ENCODE measurements at places on chromosomes 2 and 18. TPM values are rescaled to one million over a fixed set of nuclear protein-coding genes. Genes with fewer than 3 reads are reported as not detected.
A peak's percentile ranks its signal among the peaks of the same experiment; 100 is the strongest.

DNA sequence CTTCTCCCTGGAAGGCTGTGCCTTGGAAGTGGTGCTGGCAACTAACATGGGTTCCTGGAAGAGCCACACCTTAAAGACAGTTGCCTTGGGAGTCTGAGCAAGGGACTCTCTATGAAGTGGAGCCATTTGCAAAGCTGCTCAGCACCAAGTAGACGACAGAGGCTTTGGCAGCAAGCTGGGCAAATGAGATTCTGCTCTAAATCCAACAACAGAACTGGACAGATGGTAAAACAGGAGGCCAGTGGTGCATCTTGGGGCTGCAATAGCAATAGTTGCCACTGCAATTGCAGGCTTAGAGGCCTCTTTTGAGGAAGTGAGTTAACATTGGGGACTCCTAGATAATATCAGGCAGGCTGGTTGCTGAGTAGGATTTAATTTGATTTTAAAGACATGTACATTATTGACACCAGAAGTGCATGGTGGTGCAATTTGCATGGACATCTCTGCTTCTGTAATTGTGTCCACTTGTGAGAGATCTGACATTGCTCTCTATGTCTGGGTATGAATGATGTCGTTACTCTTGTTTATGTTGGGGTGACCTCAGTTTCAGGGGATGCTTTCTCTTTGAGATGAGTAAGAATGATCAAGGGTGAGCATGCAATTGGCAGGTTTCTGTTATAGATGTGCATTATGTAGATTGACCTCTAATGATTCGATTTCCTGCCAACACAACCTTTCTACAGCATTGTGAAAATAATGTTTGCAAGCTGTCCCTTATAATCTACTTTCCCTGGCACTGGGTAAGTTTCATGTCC, 568.3 kb upstream of the MEX3C start:
- DNase-seq, result no peak

GRCh38 chr2:174025271-174026121, 60.3 kb upstream of the SP3 start:
- peak; percentile 61 for DNase-seq

- DNase-seq, result no peak
Measured at GRCh38 chr2:234996941-234997270, 45.1 kb downstream of the SH3BP4 start.

DNA sequence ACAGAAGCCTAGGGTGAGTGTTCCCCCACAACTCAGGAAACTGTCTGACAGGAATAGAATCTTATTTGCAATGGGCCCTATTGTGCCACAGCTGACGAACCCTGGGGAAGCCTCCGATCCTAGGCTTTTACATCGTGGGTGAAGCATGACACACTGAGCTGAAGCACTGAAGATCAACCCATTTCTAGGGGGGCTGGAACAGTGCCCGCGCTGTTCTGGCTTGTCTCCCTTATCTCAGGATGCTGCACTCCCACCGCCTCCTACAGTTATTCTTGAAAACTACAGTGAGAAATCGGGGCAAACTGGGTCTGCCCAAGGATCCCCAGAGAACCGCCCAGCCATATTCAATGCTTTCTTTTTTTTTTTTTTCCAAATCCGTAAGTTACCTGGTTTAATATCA, 41.1 kb downstream of the NETO1 start:
- DNase-seq, result no peak

DNA sequence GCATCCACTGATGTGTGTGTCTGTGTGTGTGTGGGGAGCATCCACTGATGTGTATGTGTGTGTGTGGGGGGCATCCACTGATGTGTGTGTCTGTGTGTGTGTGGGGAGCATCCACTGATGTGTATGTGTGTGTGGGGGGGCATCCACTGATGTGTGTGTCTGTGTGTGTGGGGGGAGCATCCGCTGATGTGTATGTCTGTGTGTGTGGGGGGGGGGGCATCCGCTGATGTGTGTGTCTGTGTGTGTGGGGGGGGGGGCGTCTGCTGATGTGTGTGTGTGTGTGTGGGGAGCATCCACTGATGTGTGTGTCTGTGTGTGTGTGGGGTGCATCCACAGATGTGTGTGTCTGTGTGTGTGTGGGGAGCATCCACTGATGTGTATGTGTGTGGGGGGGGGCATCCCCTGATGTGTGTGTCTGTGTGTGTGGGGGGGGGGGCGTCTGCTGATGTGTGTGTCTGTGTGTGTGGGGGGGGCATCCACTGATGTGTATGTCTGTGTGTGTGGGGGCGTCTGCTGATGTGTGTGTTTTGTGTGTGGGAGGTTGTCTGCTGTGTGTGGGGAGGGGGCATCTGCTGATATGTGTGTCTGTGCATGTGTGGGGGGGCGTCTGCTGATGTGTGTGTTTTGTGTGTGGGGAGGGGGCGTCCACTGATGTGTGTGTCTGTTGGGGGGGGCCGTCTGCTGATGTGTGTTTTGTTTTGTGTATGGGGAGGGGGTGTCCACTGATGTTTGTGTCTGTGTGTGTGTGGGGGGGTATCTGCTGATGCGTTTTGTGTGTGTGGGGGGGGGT, 125.9 kb downstream of the NFATC1 start:
- no peak for DNase-seq

DNA sequence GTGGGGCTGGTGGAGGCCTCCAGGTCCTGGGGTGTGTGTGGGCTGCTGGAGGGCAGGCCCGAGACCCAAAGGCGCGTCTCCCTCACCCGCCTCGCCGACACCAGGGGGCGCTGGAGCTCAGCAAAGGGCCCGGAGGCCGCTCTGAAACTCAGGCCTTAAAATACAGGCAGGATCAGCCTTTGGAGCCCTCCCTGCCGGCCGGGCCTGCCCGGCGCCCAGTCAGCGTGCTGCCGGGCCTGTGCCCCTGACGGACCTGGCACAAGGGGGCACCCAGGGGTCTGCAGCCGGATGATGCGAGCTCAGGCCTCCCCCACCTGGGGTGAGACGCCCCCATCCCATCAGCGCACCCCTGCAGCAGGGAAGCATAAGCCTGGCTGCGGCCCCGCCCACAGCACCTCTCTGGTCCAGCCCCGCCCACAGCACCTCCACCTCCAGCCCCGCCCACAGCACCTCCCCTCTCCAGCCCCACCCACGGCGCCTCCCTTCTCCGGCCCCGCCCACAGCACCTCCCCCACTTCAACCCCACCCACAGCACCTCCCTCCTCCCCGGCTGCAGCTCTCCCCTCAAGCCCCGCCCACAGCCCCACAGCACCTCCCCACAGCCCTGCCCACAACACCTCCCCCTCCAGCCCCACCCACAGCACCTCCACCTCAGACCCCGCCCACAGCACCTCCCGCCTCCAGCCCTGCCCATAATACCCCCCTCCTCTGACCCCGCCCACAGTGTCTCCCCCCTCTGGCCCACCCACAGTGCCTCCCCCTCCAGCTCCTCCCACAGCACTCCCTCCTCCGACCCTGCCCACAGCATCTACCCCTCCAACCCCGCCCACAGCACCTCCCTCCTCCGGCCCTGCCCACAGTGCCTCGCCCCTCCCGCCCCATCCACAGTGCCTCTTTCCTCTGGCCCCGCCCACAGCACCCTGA, 92.8 kb upstream of the OTOS start:
- DNase-seq, result peak; percentile 61

DNA sequence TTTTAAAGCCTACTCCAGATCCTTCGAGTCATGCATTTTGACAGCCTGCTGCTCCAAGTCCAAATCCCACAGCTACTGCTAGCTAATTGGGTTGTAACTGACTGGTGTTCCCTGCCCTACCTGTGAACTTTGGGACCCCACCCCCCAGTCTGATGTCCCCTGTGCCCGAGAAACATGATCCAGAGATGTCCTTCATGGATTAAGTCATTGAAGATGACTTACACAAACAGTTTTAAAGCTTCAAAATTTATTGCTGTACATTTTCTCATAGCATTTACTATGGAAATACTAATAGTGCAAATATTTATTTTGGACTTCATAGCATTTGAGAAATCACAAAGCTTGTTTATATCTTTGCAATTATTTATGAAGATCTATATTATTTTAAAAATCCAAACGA, 73.1 kb downstream of the MBD2 start:
- no peak for DNase-seq

- no peak for DNase-seq
Measured at GRCh38 chr18:48393776-48394175, 15.4 kb downstream of the ZBTB7C start.

Gene RNF149
- total RNA-seq, result 40.6 TPM

Gene MAPRE3
- total RNA-seq, result 1.6 TPM

Data from RPMI7951 (cell line).